Fibroblast of skin of right quadriceps (primary cell): ENCODE measurements at places on chromosomes 1 and 21.

GRCh38 chr1:156691191-156691590 is 14.0 kb upstream of the NES start:
- no peak for DNase-seq

GRCh38 chr1:230394134-230394533 is 32.0 kb downstream of the PGBD5 start:
- DNase-seq, result no peak

GRCh38 chr1:59146651-59147358 is 150.1 kb upstream of the FGGY start:
- no peak for DNase-seq

GRCh38 chr1:162214202-162214601 is 144.7 kb downstream of the NOS1AP start:
- no peak for DNase-seq

- no peak for DNase-seq
Observed at GRCh38 chr1:1069711-1070676, 4.1 kb downstream of the RNF223 start.

DNA sequence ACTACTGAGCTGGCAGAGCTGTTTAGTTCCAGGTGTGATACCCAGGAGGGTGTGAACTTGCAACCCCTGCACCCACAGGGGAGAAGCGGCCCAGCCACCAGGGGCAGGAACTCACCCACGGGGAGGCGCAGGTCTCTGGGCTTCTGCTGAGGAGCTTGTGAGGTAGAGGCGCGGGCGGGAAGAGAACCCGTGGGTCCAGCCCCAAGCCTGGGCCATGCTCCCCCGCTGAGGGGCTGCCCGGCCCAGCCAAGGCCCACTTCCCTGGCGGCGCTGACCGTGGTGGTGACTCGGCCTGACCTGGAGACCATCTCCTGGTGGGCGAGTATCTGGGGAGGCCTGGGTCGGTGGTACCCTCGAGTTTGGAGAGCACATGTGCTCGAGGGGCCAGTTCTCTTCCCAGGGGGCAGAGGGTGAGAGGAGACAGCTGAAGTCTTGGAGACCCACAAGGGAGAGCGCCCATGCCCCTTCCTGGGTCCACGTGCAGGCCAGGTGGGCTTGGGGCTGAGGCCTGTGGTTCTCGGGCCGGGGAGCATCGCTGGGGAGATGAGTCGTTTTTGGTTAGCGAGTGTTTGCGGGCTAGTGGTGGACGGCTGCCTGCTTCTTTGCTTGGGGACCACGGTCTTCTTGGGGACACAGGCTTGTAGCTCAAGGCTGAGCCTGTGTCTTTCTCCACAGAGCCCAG is 28.4 kb upstream of the EDN2 start:
- DNase-seq, result no peak

DNA sequence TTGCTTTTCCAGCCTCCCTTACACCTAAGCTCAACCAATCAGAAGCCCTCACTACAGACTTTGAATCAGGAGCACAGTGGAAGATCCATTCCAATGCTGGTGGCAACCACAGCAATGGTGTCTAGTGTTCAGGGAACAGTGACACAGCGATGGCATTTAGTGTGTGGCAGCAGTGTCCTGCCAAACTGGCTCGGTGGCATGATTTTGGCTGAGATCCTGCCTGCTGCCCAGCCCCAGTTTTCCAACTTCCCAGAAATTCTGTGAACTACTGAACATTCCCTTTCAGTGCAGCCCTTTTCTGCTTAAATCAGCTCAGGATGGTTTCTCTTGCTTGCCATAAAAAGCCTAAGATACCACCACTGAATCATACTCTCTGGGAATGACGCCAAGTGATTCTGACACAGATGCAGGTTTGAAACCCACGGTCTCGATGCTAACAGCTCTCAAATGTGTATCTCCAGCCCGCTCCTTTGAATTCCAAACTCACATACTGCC is 8.8 kb downstream of the ASAP3 start:
- DNase-seq, result peak; percentile 95

DNA sequence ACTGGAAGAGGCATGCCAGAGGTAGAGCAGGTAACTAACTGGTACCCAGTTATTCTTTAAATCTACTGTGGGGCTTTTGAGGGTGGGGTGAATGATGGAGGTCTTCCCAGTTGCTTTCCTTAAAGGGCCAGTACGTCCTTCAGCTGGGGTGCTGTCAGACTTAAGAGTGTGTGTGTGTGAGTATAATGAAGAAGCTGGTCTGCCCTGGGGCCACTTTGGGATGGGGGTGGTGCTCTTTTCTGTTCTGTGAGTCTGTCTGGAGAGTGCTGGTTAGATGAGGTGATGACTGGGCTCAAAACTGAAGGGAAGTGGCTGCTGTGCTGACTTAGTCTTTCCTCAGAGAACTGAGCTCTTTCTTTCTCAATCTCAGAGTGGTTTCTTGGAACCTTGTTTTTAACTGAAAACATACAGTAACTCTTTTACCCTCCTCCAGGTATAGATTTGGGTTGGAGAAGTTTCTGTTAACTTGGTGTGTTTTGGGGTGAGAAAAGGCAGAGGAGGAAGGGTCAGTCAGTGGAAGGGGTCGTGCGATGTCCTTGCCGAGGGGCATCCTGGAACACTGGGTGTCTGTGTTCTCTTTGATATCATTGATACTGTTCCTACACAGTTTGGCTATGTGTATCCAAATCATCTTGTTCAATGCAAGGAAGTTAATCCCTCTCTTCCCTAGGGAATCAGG is 746 bp downstream of the MACF1 start:
- peak; percentile 70 for DNase-seq

GRCh38 chr1:46401964-46402626 is 8.0 kb downstream of the FAAH start:
- DNase-seq, result peak; percentile 82

DNA sequence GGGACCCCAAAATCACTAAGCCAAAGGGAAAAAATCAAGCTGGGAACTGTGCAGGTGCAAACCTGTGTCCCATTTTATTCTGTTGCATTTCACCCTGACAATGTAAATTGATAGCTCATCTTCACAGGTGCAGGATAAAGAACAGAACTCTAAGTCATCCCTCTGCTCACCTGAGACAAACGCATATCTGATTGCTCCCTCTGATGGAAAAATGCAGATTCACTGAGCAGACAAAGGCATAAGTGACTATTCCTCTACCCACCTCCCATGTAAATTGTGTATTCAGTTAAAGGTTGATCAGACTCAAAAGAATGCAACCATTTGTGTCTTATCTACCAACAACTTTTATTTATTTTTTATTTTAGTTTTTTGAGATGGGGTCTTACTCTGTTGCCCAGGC is 644.2 kb downstream of the PTPRU start:
- DNase-seq, result no peak

- no peak for DNase-seq
Observed at GRCh38 chr1:106584676-106585075, 471.8 kb upstream of the PRMT6 start.
